ENCODE measurements at places on chromosomes 2 and 18.

DNA sequence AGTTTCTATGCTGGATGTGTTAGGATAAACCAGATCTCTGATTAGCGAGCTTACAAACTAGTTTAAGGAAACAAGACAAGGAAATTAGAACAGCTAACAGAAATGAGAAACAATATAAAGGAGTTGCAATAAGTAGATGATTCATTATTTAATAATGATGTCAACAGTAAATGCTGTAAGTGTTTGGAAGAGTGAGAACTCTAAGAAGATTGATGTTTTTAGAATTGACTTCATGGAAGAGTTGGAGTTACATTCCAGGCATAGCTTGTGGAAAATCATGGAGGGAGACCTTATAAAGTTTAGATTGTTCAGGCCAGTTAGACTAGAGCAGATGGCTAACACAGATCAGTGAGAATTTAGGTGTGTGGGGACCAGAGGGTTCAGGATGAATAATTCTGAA, 32.6 kb downstream of the PPP1R1C start:
- DNase-seq, result no peak

GRCh38 chr2:150008901-150009300, 421.3 kb upstream of the MMADHC start:
- no peak for DNase-seq

DNA sequence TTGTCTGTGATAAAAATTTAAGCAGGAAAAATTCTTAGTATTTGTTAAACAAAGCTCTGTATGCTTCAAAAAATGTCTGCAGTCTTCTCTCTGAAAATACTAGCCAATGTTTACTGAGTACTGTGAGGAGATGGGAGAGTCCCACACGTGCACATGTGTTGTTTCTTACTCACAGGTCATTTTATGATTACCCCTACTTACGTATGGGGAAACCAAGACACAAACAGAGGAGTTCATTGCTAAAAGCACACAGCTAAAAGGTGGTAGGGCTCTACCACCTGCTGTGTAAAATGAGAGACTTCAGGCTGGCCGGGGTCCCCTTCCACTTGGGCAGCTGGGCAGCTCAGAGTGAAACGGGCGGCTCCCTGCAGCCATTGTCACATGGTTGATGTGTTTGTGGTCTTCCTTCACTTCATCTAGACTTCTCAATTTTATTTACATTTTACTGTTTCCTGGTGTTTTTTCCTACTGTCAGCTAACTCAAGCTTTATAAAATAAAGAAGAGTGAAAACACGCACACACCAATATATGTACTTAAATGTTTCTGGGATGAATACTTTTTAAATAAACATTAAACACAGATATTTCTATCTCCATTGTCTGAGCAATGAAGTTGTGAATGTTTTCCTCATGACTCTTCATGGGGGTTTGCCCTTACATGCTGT, 71.2 kb downstream of the MBP start:
- DNase-seq, result no peak

- no peak for DNase-seq
These were observed 5.8 kb upstream of the PRELID3A start for GRCh38 chr18:12401881-12402280.

- DNase-seq, result no peak
These were observed 127.2 kb downstream of the CALCRL start for GRCh38 chr2:187320846-187321245.

DNA sequence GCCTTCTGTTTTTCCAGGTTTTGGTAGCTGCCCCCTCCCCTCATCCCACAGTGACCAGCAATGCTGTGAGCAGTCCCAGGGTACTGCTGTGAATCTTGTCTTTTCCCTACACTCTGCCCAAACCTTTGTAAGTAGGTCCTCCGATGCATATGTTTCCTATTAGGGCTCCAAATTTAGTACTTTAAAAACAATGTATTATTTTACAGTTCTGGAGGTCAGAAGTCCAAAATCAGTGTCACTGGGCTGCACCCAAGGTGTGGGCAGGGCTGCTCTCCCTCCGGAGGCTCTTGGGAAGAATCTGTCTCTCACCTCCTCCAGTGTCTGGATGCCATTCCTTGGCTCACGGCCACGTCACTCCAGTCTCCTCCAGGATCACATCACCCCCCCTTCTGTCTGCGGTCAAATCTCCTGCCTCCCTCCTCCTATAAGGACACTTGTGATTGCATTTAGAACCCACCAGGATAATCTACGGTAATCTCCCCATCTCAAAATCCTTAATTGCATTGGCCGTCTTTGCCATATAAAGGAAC, 208.5 kb downstream of the SH3BP4 start:
- DNase-seq, result no peak

GRCh38 chr2:182456784-182457183, 29.9 kb upstream of the PDE1A start:
- no peak for DNase-seq

GRCh38 chr2:147094077-147094476, 750.8 kb upstream of the ACVR2A start:
- DNase-seq, result no peak

All from stimulated activated CD4-positive, alpha-beta T cell treated with anti-CD3 and anti-CD28 coated beads, Interleukin-1b, Interleukin-23, amount 100 ng/mL, for 4 hours (primary cell).